ENCODE measurements at places on chromosomes 16 and 17.

DNA sequence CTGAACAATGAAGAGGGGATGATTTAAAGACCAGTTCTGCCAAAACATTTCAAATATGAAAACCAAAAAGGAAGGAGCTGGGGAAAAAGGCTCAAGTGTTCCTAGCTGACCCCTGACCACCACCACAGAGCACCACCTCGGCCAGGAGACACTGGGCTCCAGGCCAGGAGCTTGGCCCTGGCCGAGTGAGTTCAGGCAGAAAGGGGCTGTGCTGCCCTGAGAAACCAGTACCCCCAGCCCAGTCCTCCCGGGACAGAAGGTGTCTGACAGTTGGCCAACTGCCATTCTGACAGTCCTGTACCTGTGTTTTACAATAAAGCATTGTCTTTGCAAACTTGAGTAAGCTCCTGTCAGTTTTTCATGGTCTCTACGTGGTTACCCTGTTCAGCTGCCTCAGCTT is 98.2 kb downstream of the VPS53 start:
- DNase-seq = no peak

DNA sequence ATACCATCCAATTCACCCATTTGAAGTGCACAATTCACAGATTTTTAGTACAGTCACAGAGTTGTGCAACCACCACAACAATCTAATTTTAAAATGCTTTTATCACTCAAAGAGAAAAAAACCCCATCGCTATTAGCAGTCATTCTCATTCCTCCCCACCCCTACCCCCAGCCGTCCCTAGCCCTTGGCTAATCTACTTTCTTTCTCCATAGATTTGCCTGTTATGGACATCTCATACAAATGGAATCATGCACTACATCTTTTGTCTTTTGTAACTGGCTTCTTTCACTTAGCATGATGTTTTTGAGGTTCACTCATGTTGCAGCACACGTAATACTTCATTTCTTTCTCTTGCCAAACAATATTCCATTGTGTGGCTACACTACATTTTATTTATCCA is 20.4 kb downstream of the LYRM9 start:
- DNase-seq = no peak

DNA sequence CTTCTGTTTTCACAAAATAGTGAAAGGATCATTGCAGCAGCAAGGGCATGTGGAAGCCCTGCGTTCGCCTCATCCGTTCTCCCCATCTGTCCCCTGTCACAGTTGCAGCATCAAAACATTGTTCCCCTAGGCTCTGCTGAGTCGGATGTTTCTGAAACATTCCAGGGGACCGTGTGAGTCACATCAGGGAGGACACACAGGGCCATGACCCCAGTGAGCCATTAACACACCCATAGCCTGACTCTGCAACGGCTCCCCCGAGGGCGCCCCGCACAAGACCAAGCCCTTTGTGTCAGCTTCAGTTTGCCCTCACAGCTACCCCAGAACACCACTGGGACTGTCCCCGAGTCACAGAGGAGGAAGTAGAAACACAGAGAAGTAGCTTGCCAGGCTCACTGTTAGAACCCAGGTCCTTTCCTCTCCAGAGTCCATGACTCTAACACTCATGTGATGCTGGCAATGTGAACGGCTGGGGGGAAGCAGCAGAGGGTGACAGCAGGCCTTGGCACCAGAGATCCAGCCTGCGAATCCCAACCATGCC is 63.3 kb upstream of the HSBP1 start:
- no peak for DNase-seq

DNA sequence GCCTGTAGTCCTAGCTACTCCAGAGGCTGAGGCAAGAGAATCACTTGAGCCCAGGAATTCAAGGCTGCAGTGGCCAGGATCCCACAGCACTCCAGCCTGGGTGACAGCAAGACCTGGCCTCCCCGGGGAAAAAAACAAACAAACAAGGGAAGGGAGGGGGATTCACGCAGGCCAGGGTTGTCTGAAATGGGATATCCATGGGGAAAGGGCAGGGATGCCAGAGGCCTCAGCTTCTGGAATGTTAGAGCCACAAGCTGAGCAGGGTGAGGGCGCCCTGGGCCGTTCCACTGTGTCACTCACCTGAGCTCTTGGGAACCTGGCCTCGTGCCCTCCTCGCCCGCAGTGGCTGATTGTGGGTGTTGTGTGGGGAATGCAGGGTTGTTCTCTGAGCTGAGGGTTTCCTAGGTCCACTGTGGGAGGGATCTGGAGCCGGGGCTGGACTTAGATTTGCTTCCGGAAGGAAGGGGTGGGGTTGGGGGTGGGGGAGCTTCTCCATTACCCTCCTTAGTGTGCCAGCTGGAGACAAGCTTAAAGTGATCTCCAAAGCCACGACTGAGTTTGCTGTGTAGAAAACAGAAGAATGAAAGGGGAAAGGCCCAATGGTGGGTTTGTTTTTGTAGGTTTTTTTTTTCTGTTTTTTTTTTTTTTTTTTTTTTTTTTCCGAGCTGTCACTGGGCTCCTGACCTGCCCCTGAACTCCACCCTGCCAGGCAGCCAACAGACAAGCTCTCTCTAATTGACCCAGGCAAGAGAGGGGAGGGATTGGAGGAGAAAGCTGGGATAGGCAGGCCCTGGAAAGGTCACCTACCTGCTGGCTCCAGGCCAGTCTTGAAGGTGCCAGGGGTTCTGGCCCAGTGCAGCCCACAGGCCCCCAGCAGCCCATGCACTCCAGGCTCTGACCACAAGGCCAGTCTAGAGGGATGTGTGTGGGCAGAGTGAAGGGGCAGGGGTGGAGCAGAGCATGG is at the start of gene SULT1A1:
Gene SULT1A1 (minus strand): TSS at position 414 of the 964 bp plus-strand sequence. CDS start 1,189 bp downstream, outside the sequence.
- DNase-seq = no peak

DNA sequence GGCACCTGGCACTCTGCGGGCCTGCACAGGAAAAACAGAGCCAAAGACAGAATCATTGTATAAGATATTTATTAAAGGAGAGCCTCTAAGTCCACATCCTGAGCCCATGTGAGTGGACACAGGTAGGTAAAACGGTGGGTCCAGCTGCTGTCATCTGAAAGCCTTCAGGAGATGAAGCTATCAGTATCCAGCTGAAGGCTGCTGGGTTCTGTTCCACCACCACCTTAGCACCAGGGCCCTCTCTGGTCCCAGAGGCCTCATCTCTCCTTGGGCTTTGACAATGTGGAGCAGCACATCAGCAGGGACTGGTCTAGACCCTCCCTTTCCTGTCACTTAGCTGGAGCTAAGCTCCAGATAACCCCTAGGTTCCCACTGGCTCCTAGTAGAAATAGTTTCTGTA is 7.3 kb downstream of the TMEM106A start:
- DNase-seq = no peak

DNA sequence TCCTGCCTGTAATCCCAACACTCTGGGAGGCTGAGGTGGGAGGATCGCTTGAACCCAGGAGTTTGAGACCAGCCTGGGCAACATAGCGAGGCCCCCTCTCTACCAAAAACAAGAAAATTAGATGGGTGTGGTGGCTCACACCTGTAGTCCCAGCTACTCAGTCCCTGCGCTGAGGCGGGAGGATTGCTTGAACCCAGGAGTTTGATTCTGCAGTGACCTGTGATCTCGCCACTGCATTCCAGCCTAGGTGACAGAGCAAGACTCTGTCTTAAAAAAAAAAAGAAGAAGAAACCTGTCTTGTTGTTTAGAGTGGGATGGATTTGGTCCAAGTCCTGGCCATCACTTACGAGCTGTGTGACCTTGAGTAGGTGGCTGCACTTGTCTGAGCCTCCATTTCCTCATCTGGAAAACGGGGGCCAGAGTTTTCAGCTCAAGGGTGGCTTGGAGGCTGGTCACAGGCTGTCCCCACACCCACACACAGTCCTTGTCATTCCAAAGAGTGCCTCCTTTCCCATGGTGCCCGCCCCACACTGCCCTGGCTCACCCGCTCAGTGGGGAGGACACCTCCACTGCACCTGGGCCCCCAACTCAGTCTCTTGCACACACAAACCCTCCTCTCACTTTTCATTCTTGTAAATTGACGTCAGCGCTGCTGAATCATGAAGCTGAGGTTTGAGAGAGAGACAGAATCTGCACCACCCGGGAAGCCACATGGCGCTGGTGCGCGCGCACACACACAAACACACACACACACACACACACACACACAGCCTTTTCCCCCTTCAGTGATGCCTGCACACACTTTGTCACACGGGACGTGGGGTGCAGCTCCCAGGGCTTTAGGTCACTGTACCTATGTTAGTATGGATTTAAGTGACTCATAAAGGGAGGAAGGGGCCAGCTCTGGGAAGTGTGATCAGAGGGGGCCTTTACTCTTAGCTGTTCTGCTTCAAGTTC is 4.2 kb downstream of the SOCS1 start:
- peak; percentile 78 for DNase-seq

- no peak for DNase-seq
Observed at GRCh38 chr17:15462976-15463772, 4.2 kb downstream of the CDRT4 start.

GRCh38 chr17:42399121-42399520 is 10.9 kb upstream of the STAT3 start:
- DNase-seq = no peak

DNA sequence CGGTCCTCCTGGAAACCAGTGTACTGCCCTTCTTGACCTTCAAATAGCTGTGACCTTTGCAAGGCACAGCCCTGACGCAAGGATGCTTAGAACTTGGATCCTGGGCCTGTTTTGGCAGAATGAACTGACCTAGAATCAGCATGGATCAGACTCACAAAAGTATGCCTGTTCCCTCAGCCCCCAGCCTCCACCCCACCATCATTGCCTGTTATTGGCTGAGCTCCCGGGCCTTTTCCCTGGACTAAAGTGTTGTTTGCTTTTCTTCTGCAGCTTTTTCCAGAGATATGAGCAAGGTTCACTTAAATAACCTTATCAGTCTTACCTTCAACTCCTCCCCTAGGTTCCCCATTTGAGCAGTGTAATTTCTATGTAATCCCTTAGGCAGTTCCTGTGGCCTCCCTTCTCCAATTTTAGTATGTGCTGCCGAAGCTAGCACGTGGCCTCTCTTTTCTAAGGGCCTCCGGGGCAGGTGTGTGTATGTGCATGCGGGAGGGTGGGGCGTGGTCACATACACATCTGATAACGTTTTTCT is 347.4 kb downstream of the MAF start:
- DNase-seq = no peak

DNA sequence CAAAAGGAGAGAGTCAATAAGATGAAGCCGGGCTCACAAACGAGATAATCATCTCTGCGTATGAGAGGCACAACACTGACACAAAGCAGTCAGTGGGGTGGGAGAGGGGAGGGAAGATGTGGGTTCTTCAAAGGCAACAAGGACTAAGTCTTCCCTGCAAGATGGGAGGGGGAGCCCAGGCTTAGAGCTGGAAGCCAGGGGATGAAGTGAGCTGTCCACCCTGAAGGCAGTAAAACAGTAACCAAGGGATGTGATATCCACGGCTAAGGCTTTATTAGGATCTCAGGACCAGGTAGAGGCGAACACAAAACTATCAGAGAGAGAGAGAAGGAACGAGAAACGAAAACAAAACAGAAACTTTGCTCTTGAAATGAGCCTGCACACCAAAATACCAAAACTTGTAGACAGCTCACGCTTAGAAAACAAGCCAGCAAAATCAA is 115.9 kb downstream of the DYNLRB2 start:
- DNase-seq = peak; percentile 35

DNA sequence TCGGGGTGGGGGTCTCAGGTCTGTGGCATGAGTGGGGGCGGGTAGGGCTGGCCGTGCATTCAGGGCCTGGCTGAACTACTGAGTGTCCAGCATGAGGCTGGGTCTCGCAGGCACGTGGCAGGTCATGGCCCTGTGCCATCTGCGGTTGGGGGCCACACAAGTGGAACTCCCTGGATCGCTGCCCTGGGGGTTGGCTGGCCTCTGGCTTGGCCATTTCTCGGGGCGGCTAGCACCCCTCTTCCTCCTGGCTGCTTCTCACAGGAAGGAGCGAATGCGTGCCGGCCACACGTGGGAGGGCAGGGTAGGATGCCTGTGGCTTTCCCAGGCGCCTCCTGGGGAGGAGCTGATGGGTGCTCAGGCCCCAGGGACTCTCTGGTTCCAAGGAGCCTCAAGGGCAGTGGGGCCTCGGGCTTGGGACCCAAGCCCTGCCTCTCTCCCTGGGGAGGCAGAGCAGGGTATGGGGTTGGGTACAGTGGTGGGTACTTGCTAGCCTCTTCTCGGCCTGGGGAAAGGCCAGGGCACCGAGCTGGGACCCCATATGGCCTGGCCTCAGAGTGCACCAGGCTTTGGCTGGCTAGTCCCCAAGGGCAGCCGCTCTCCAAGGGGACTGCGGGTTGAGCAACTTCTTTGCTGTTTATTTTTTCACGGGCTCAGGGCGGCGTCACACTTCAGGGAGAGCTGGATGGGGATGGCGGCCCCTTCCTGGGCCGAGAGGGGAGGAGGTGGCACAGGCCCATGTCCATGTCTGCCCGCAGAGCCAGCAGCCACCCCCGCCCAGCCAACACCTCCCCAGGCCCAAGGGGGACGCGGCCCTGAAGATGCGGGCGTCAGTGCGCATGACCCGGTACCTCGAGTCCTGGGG is 37.5 kb downstream of the ADCY7 start:
- peak; percentile 13 for DNase-seq

DNA sequence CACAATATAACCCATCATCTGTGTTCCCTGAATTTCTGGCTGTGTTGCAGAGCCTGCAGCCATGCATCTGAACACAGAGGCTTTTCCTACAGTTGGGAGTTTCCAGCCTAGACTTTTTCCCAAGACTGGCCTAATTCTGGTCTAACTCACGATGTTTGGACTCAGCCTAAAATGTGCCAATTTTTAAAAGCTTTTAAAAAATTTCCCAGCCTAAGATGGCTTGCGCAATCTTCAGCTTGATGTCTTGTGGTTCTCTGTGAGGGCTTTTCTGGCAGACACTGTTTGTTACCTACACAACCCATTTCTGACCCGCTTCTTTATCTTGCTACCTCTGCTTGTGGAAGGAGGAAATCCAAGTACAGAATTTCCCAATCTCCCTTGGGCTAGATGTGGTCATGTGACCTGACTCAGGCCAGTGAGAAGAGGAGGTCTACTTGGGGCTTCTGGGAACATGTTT is 72.7 kb upstream of the GAS7 start:
- no peak for DNase-seq

DNA sequence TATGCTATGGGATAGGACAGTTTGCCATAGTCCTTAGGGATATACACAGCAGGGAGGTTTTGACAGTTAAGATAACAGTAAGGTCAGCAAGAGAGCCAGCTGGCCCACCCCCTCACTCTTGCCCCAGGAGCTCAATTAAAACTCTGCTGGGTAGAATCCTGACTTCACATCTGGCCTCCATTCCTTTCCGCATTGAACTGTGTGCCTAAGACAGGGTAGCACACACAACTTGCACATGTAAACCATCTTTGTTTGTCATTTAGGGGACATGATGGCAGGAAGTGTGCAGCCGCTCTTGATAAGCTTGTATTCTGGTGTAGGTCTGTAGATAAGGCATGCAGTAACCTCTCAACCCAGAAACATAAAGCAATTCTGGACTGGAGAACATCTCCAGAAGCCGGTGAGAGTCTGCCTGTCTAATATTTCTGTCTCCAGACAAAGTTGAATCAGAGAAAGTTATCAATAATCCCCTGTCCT is 5.2 kb downstream of the MINK1 start:
- DNase-seq = no peak

DNA sequence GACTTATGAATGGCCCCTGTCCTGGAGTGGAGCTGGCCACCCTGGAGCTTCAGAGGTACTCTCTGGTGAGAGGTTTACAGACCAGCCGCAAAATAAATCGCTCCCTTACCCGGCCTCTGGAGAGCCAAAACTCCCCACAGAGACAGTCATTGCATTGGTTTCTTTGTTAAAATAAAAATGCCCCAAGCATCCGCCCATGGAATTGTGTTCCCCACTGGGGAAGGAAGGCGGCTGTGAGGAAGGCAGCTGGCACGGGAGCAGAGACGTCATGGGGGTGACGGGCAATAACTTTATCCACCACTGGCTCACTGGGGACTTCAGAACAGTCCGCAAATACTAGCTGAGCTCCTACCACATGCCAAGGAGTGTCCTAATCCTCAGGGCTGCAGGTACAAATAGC is 266.2 kb upstream of the FOXF1 start:
- no peak for DNase-seq

Measured in activated T-cell treated with anti-CD3 and anti-CD28 coated beads, Interleukin-2, amount 50 U/mL, for 1 hour (primary cell).